ENCODE measurements at places on chromosomes 2 and 18. TPM values are rescaled to one million over a fixed set of nuclear protein-coding genes. Genes with fewer than 3 reads are reported as not detected.
A peak's percentile ranks its signal among the peaks of the same experiment; 100 is the strongest.

Gene RAD51AP2
- not detected for total RNA-seq

DNA sequence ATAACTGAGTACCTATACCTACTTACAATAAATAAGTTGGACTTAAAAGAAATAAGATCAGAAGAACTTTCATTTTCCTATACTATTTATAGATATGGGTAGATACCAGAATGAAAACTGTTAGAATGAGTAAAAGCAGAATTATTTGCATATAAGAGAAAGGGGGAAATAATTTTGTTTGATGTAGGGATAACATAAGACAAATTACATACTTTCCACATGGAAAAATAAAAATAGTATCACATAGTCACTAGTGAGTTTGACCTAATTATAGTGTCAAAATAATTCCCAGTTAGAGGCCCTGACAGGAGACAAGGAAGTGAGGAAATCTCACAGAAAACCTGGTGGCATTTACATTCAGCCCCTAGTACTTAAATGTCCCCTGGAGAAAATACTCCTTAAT is 28.6 kb downstream of the KCMF1 start:
- peaks cover 77% of the 10 kb centered on the region for H3K4me1 ChIP-seq
- no peak for DNase-seq
- H3K36me3 ChIP-seq, result peaks cover 11% of the 10 kb centered on the region
- H3K27me3 ChIP-seq, result no peaks in the 10 kb centered on the region

DNA sequence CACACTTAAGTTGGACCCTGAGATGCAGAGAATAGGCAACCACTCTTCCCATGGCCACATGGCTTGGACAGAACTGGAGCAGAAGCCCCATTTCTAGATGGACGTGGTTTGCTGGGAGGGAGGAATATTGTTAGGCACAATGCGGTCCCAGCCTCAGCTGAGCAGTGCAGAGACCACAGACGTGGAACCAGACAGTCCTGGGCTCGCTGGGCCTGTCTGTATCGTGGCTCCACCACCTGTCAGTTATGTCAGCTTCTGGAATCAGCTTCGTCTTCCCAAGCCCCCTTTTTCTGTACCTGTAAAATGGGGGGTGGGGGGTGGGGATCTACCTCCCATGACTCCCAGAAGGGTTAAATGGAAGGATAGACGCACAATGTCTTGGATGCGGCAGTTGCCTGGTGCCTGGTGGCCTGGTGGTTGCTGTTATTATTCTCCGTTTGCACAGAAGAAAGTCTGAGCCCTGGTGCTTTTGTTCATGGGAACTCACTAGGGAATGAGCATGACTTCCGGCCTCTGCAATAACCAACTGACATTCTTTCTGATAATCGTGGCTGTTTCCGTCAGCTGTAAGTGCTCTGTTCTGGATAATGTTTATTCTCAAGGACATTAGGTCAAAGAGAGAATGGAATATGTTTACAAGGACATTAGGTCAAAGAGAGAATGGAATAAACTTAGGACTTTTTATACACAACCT is 31.4 kb downstream of the COLEC11 start:
- H3K36me3 ChIP-seq, result no peaks in the 10 kb centered on the region
- H3K4me1 ChIP-seq, result no peaks in the 10 kb centered on the region
- no peak overlapping the region for H3K27ac ChIP-seq
- H3K27me3 ChIP-seq, result peaks cover 4% of the 10 kb centered on the region
- peak; percentile 1 for DNase-seq

DNA sequence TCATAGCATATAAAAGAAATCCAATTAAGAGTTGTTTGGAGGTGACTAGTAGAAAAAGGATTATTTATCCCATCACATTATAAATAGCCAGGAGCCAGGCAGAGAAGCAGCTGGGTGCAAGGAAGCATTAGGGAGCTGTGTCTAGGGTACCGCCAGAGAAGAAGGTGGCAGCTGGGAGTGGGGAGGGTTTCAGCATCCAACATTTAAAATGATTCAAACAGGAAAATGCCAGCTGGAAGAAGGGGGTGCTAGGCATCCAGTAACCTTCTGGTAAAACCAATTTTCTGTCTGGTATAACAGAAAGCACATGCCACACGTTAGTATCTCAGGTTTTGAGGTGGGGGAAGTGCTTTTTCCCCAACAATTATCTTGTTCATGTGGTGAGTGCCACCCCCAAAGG is 452.4 kb downstream of the ZEB2 start:
- no peak for DNase-seq
- no peaks in the 10 kb centered on the region for H3K27me3 ChIP-seq
- H3K36me3 ChIP-seq, result peaks cover 2% of the 10 kb centered on the region
- H3K4me1 ChIP-seq, result no peaks in the 10 kb centered on the region

GRCh38 chr2:107197594-107198294 is 311.8 kb upstream of the ST6GAL2 start:
- DNase-seq, result no peak
- no peak overlapping the region for H3K4me3 ChIP-seq
- no peaks in the 10 kb centered on the region for H3K27me3 ChIP-seq
- no peaks in the 10 kb centered on the region for H3K36me3 ChIP-seq
- H3K4me1 ChIP-seq, result no peaks in the 10 kb centered on the region

Gene DYTN
- total RNA-seq, result not detected

Gene ARL4C
- 44.4 TPM for total RNA-seq

Gene SUCLG1
- 70.4 TPM for total RNA-seq

DNA sequence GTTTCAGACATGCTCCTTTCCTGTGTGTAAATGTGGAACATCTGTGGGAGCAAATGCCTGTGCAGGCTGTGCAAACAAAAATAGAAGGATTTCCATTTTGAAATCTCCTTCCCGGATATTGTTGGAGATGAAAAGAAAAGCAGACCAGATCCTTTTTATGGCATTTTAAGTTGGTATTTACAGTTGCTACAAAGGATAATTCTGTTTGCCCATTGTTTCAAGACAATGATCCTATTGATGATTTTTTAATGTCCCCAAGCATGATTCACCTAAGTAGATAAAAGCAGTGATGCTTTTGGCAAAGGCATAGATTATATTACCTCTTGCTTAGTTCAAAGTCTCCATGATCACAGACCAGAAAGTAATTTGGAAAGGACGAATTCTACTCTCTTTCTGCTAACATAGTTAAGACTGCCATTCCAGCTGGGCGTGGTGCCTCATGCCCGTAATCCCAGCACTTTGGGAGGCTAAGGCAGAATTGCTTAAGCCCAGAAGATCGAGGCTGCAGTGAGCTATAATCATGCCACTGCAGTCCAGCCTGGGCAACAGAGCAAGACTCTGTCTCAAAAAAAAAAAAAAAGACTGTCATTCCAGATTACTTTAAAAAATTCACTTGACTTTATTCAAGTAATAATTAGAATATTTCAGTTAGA is 209.6 kb upstream of the SLC39A10 start:
- no peak overlapping the region for H3K4me3 ChIP-seq
- no peaks in the 10 kb centered on the region for H3K27me3 ChIP-seq
- peaks cover 5% of the 10 kb centered on the region for H3K4me1 ChIP-seq
- H3K36me3 ChIP-seq, result no peaks in the 10 kb centered on the region
- H3K27ac ChIP-seq, result no peak overlapping the region

GRCh38 chr2:127235082-127235702 is 15.1 kb upstream of the CYP27C1 start:
- H3K36me3 ChIP-seq, result peaks cover 4% of the 10 kb centered on the region
- no peaks in the 10 kb centered on the region for H3K27me3 ChIP-seq
- no peak overlapping the region for H3K27ac ChIP-seq
- DNase-seq, result no peak

Gene DNAJC5G
- 0.19 TPM for total RNA-seq

Gene ACADL
- total RNA-seq, result not detected

Gene MAP2
- 0.27 TPM for total RNA-seq

- H3K27ac ChIP-seq, result peak overlapping the region; percentile 95
- peaks cover 9% of the 10 kb centered on the region for H3K4me1 ChIP-seq
- H3K4me3 ChIP-seq, result peak overlapping the region; percentile 99
- DNase-seq, result no peak
- H3K27me3 ChIP-seq, result no peaks in the 10 kb centered on the region
Observed at GRCh38 chr2:55518841-55519165, 715 bp upstream of the CFAP36 start.

DNA sequence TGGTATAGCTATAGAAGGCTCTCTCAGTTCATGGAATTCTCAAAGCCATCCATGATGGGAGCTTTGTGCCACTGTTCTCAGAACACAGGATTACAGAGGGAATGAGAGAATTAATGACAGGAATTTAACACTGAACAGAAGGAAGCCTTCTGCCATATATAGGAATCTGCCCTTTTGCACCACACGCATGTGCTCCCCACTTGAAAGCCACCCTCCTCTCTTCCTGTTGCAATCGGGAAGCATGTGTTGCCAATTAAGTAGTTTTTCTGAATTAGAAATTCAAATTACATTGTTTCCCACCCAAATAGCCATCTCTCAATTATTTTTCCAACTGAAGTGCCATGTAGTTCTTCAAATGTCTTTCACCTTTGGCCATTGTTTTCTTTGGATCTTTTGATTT is 71.3 kb downstream of the C1D start:
- H3K27me3 ChIP-seq, result peaks cover 6% of the 10 kb centered on the region
- no peaks in the 10 kb centered on the region for H3K4me1 ChIP-seq
- H3K27ac ChIP-seq, result no peak overlapping the region
- no peaks in the 10 kb centered on the region for H3K36me3 ChIP-seq

DNA sequence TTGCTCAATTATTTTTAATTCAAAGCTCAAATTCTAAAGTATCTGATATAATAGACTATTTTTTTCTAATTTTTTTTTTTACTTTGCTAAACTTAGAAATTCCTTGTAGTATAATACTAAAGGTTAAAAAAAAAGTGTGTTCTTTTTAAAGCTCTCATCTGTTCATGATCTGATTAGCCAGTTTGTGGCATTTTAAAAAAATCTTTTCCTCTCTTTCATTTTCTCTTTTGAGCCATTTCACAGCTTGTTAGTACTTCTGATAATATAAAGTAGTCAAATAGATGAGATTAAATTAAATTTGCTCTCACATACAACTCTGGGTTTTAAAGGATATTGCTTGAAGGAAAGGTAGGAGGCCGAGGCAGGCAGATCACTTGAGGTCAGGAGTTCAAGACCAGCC is 40.7 kb upstream of the NEMP2 start:
- no peak for DNase-seq
- no peak overlapping the region for H3K4me3 ChIP-seq
- no peak overlapping the region for H3K27ac ChIP-seq
- H3K36me3 ChIP-seq, result no peaks in the 10 kb centered on the region
- H3K27me3 ChIP-seq, result no peaks in the 10 kb centered on the region
- H3K4me1 ChIP-seq, result peaks cover 22% of the 10 kb centered on the region

GRCh38 chr2:50535971-50536759 is 495.8 kb downstream of the NRXN1 start:
- no peaks in the 10 kb centered on the region for H3K27me3 ChIP-seq
- no peak overlapping the region for H3K4me3 ChIP-seq
- H3K36me3 ChIP-seq, result no peaks in the 10 kb centered on the region
- no peak overlapping the region for H3K27ac ChIP-seq

Gene NXPH2
- not detected for total RNA-seq

GRCh38 chr2:20414806-20415205 is 32.1 kb upstream of the RHOB start:
- H3K4me3 ChIP-seq, result no peak overlapping the region
- peaks cover 2% of the 10 kb centered on the region for H3K36me3 ChIP-seq
- peaks cover 3% of the 10 kb centered on the region for H3K27me3 ChIP-seq
- H3K27ac ChIP-seq, result no peak overlapping the region
- no peak for DNase-seq

- no peak overlapping the region for H3K4me3 ChIP-seq
- no peaks in the 10 kb centered on the region for H3K4me1 ChIP-seq
- no peak for DNase-seq
- no peak overlapping the region for H3K27ac ChIP-seq
- no peaks in the 10 kb centered on the region for H3K36me3 ChIP-seq
- H3K27me3 ChIP-seq, result no peaks in the 10 kb centered on the region
Observed at GRCh38 chr2:118909191-118909590, 32.8 kb upstream of the MARCO start.

Gene ABHD1
- total RNA-seq, result 0.29 TPM

GRCh38 chr2:205783872-205784499 is 101.7 kb downstream of the NRP2 start:
- no peaks in the 10 kb centered on the region for H3K36me3 ChIP-seq
- H3K27me3 ChIP-seq, result peaks cover 12% of the 10 kb centered on the region
- no peak for DNase-seq
- no peak overlapping the region for H3K27ac ChIP-seq
- H3K4me3 ChIP-seq, result no peak overlapping the region

GRCh38 chr2:226766352-226767055 is 33.1 kb downstream of the IRS1 start:
- no peak overlapping the region for H3K4me3 ChIP-seq
- H3K36me3 ChIP-seq, result no peaks in the 10 kb centered on the region
- no peak overlapping the region for H3K27ac ChIP-seq
- no peaks in the 10 kb centered on the region for H3K27me3 ChIP-seq
- no peaks in the 10 kb centered on the region for H3K4me1 ChIP-seq

- H3K4me1 ChIP-seq, result no peaks in the 10 kb centered on the region
- H3K27ac ChIP-seq, result no peak overlapping the region
- DNase-seq, result peak; percentile 35
- no peaks in the 10 kb centered on the region for H3K27me3 ChIP-seq
Observed at GRCh38 chr2:23312996-23313606, 71.9 kb upstream of the KLHL29 start.

Gene IMP4
- 125 TPM for total RNA-seq

All from activated CD4-positive, alpha-beta memory T cell treated with anti-CD3 and anti-CD28 coated beads for 36 hours (primary cell).